Renal pelvis (tissue), 12 donors: ENCODE measurements at places on chromosomes 5 and 9.

DNA sequence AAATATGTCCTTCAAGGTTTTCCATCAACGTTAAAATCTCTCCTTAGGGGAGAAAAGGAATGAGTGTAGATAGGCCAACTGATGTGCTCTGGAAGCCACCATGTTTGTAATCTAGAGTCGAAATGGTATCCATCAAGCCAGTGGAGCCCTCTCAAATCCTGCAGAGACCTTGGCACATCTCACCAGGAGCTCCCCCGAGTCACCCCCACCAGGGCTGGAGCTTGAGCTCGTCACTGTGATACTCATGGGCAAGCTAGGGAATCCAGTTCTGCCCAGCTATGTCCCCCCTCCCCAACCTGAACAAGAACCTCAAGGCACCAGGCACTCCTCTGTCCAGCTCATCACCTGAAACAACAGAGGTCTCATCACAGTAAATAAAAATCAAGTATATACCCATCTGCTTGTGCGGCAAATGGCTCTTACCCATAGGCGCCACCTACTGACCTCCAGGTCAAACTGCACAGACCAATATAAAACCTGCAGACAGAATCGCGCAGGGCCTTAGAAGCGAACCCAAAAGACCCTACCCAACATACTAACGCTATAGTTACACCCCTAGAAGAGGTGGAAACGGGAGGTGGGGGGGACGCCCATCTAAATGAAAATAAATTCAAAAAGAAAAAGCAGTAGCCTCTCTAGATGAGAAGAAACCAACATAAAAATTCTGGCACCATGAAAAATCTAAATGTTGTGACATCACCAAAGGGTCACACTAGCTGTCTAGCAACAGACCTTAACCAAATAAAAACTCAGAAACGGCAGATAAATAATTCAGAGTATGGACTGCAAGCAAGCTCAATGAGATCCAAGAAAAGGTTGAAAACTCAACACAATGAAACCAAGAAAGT lies 75.0 kb downstream of the TTC39B start:
- DNase-seq: no peak

DNA sequence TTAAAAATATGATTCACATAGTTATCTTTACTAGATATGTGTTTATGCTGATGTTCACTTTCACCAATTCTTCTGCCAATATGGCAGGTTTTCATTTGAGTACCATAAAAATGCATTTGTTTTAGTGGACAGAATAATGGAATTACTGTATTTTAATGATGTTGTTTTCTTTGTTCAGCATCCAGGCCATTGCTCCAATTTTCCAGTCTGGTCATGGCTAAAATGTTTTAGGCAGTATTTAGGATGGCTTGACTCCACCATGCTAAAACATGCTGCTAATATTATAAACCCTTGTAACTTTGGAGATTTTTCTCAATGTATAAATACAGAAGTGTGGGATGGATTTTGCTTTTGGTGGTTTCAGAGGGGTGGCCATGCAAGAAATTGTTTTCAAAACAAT lies 273.0 kb upstream of the RPS23 start:
- no peak for DNase-seq

- no peak for DNase-seq
Measured at GRCh38 chr5:109935833-109936490, 246.2 kb downstream of the MAN2A1 start.

DNA sequence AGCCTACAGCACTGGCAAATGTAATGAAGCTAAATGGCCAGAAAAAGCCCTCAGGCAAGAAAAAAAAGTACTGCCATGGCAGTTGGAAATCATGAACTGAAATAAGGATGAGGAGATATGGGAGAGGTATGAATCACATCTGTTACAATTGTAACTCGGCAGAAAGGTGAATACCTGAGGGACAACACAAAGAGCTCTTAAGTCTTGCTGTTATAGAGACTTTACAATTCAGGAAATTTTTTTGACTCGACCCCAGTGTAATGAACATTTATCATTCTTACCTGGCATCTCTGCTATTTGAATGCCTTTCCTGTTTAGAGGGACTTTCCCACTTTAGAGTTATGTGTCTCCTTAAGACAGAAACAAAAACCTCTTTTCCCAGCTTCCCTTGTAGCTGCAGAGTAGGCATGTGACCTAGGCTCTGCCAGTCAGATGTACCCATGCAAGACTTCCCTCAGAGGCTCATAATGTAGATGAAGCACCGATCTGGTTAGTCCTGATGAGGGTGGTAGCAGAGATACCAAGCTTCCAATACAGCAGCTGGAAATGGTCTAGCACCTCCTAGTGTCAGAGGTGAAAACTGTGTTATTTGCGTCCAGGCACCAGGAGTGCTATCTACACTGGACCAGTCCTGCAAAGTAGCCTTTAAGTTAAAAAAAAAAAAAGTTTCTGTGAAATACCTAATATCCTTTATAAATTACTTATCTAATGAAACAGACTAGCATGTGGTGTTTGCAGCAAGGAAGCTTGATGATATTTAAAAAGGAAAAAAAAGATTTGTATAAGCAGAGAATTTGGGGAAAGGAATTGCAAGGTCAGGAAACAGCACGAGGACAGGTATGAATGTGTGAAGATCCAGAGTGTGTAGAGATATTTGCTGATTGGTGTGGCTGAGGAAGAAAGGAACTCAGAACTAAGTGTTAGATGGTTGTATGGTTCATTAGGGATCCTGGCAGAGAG lies 146.9 kb upstream of the SLC1A3 start:
- no peak for DNase-seq

- no peak for DNase-seq
Measured at GRCh38 chr5:67971223-67971830, 244.2 kb upstream of the PIK3R1 start.

- no peak for DNase-seq
Measured at GRCh38 chr5:139460455-139460854, 2.1 kb downstream of the ECSCR start.

DNA sequence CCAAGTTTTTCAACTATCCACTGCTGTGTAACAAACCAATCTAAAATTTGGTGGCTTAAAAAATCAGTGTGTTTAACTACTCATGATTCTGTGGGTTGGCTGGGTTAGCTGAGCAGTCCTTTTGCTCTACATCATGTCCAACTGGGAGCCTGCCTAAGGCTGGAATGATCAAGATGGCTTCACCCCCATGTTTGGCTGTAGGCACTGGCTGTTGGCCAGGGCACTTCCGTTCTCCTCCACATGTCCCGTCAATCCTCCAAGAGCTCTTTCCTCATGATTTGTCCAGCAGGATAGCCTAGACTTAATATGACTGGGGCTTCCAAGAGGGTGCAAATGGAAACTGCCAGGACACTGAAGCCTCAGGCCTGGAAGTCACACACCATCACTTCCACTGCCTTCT lies 17.0 kb upstream of the TSSK1B start:
- DNase-seq: no peak

DNA sequence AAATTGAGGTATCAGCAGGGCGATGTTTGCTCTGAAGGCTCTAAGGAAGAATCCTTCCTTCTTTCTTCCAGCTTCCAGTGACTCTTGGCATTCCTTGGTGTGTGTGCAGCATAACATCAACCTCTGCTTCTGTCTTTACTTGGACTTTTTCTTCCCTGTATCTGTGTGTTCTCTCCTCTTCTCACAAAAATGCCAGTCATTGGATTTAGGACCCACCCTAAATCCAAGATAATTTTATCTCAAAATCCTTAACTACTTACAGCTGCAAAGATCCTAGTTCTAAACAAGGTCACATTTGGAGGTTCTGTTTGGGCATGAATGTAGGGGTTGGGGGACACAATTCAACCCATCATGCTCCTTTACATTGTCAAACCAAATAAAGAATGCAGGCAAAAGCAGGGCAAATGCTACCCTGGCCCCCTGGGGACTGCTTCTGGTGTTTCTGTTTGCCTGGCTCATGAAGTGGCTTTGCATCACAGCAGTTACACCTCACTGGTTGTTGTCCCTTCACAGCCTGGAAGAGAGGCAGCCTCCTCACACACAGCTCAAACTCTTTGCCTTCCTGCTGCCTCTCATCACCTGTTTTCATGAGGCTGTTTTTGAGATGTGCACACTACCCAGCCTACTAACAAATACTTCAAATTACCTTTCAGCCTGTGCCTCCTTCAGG lies 64.8 kb upstream of the PLCXD3 start:
- no peak for DNase-seq

DNA sequence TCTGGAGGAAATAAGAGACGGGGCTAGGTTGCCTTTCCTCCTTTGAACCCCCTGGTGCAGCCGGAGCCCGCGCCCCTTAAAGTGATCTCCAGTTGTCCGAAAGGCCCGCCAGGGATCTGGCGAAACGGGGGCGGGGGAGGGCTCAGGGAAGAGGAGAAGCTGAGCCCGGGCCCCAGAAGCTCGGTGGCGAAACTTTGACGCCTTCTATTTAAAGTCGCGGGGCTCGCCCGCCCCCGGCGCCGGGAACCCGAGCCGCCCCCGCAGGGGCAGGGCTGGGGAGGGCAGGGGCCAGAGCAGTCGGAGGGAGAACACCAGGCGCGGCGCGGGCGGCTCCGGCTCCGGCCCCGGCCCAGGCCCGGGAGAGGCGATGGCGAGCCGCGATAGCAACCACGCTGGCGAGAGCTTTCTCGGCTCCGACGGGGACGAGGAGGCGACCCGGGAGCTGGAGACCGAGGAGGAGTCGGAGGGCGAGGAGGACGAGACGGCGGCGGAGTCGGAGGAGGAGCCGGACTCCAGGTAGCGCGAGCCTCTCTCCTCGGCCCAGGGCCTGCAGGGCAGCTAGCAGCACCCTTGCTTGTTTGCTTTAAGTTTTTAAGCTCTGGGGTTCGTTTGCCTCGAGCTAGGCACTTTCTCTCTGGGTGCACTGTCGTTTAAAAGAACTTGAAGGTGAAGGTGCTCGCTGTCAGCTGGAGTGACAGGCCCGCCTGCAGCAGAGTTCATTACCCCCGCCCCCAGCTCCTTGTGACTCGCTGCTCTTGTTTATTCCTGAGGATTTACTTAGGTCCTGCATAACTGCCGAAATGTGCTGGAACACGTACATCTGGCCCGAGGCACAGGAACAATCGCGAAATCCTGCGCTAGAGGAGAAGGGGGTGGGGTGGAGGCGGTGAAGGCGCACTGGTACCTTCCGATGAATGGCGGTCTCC lies at the start of gene CMYA5:
TSS of gene CMYA5 (plus strand) at position 296 of the 926 bp plus-strand sequence. CDS start at position 368, 72 bp downstream.
- peak; percentile 42 for DNase-seq

- DNase-seq: no peak
Measured at GRCh38 chr5:151570058-151570457, 21.1 kb downstream of the FAT2 start.
